NCI-H1105 treated with DMSO at 0.1 percent for 48 hours (cell line): ENCODE measurements at places on chromosomes 5 and 9.
A peak's percentile ranks its signal among the peaks of the same experiment; 100 is the strongest.

DNA sequence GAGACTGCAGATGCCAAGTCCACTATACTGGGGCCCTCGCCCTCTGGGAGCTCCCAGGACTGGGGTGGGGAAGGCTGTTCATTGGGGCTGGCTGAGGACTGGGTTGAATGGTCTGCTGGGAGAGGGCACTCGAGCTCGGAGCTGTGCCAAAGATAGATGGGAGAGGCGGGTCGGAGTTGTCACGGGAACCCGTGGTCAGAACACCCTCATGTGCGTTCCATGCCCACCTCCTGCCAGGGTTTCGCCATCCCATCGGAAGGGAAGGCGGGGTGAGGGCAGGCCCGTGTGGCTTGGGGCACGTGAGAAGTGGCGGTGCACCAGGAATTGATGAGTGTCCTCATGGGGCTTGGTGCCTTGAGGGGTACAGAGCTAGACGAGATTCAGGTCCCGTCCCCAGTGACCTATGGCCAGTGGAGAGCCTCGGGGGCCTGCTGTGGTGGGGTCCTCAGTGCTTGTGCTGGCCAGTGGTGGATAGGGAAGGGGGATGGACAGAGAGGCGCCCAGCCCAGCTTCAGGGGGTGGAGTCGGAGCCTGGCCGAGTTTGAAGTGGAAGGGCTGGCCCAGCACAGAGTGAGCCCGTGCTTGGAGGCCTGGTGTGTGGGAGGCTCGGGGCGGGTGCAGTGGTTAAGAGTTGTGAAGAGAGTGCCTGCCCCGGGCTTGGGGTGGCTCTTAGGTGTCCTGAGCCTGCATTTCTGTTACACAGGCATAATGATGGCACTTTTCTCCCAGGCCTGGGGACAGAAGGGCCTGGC is 4.3 kb downstream of the CACFD1 start:
- DNase-seq, result no peak

DNA sequence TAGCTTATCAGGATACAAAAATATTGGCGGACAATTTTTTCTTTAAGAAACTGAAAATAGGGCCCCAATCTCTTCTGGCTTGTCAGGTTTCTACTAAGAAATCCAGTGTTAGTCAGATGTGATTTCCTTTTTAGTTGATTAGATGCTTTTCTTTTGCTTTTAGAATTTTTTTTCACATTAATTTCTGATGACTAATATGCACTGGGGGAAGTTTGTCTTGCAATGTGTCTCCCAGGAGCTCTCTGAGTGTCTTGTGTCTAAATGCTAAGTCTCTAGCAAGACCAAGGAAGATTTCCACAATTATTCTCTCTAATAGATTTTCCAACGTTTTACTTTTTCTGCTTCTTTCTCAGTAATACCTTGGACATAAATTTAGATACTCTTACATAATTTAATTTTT is 559.8 kb upstream of the TYRP1 start:
- no peak for DNase-seq

- DNase-seq, result no peak
Measured at GRCh38 chr9:129626625-129627284, 792 bp downstream of the NTMT1 start.

GRCh38 chr5:80231243-80231642 is 24.6 kb downstream of the SERINC5 start:
- DNase-seq, result no peak

DNA sequence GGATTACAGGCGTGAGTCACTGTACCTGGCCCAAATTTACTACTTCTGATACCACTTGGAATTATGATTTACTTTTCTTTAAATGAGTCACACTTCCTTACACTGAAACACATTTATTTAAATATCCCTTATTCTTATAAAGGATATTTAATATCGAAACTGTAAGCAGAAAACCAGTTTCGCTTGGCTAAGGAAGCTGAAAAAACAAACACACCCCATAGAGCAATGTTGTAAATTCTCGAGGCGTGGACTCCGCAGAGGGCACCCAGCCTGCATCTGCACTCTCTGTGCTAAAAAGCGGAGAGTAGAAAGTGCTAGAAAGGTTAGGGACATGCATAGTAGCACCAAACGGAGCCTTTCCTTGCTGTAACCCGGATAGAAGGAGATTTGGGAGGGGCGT is 86.5 kb downstream of the HMCN2 start:
- no peak for DNase-seq

DNA sequence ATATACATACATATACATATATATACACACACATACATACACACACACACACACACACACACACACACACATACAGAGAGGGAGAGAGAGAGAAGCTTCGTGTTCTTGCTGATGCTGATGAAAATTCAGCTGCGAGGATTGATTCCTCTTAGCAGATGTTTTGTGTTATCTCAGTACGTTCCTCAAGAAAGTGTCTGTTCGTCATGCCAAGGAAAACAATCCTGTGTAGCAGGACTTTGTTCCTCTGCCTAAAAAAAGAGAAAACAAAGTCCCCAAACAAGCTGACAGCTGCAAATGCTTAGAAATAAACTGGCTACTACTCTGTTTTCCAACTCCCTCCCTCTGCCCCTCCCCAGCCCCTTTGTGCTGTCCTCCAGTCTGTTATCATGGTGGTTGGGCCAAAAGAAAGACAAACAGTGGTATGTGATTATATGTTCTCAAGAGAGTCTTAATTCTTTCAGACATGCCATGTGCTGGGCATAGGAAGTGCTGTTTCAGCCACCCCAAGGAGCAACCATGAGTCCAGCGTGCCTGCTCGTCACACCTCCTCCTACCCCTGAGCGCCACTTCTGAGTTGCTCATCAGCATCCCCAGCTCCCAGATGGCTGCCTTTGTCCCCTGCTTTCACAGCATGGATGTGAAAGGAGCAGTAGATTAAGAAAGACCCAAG is 71.5 kb upstream of the EQTN start:
- DNase-seq, result no peak

DNA sequence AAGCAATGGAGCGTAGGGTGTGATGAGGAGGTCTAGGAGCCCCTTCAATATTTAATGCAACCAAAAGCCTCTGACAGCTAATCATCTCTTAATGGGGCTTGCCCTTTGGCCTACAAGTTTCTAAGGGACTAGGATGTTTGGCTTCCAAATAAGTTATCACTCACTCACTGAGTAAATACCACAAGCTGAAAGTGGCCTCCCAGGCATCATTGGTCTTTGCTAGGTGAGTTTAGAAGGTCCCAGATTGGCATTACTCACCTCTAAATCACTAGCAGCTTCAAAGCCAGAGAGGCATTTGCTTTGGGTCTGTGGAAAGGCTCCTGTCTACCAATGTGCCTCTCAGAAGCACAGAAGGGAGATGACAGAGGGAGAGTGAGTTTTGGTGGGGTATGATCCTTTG is 344.2 kb downstream of the NTRK2 start:
- DNase-seq, result no peak

- no peak for DNase-seq
Measured at GRCh38 chr5:59293700-59294099, 599.8 kb downstream of the PDE4D start.

GRCh38 chr5:170219615-170220014 is 13.2 kb upstream of the C5orf58 start:
- no peak for DNase-seq

- no peak for DNase-seq
Measured at GRCh38 chr5:161630948-161631347, 54.6 kb upstream of the GABRA6 start.

DNA sequence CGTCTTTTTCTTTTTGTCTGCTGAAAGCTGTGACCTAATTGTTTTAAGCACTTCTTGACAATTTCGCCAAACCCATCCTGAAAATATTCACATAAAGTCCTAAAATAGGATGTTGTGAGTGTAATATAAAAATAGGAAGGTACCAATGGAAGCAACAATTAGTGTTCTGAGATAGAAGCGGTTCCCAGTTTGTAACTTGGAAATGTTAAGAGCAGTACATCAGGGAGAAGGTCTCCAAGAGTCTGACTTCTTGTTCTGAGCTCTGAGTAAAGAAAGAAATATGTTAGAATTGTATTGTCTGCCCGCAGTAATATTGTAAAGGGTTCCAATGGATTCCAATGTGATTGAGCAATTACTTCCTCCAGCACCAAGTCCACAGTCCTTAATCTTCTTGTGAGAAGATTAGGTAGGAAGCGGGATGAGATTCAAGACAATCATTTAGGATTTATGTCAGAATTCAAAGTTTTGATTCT is 3.9 kb downstream of the VCAN start:
- no peak for DNase-seq

- no peak for DNase-seq
Measured at GRCh38 chr5:131745703-131746102, 51.1 kb downstream of the FNIP1 start.

DNA sequence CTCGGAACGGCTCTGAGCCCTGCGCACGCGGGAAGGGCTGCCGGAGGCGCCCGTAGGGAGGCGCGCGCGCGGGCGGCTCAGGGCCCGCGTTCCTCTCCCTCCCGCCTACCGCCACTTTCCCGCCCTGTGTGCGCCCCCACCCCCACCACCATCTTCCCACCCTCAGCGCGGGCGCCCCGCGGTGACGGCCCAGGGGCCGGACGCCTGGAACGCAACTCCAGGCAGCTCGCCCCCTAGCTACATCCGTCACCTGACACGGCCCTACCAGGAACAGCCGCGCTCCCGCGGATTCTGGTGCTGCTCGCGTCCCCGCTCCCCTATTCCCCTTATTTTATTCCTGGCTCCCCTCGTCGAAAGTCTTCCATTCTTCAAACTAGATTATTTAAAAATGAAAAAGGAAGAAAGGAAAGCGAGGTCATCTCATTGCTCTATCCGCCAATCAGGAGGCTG is at the start of gene CDKN2B-AS1:
Gene CDKN2B-AS1, plus strand, starts transcription at position 236 of the 450 bp plus-strand sequence.
- DNase-seq, result peak; percentile 90

DNA sequence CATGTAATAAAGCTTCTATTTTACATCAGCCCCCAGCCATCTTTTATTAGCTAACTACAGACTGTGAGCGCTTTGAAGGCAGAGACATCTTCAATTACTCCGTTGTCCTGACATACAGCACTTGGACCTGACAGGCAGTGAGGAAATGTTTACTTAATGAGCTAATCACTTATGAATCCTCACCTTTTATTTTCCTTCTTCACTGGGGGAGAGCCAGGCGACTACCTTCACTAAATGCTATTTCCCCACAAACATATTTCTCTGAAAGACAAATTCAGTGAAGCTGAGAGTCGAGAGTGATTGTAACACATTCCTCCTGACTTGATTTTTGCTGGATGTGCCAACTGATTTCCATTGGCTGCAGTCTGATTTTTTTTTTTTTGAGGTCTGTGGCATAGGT is 192.1 kb upstream of the CLINT1 start:
- DNase-seq, result no peak

- DNase-seq, result no peak
Measured at GRCh38 chr9:131606896-131607567, 61.7 kb downstream of the PRRT1B start.

DNA sequence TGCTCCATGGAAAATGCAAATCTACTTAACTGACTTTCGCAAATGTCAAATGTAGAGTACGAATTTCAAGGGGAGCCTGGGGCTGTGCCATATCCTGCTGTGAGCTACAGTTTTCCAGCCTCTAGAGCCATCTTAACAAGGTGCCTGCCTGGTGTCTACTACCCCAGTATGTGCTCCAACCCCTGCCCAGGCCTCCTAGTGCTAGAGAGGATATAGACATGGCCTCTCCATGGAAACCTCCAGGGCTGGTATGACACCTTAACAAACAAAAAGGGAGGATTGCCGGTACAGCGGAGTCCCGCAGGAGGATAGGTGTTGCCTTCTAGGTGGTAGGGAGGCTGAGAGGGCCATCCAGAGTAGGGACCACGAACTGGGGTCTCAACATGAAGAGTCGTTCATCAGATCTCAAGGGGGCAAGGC is 13.6 kb upstream of the IL3 start:
- no peak for DNase-seq

DNA sequence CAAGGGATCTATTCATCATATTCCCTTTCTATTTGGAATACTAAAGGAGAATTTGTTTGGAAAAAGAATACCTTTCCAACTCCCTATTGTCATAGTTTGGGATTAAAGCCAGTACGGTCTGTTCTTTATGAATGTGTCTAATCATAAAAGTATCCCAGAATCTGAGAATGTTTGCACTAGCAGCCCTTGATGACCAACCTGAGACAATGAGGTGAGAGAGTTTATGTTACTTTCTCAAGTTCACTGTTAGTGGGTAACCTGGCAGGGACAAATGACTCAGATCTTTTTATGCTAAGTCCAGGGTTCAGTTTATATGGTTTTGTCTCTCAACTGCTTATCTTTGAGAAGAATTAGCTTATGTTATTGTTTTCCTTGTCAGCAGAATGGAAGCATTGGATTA is 25.3 kb upstream of the TLR4 start:
- no peak for DNase-seq

GRCh38 chr9:35669331-35670145 is 4.2 kb upstream of the CA9 start:
- DNase-seq, result no peak

DNA sequence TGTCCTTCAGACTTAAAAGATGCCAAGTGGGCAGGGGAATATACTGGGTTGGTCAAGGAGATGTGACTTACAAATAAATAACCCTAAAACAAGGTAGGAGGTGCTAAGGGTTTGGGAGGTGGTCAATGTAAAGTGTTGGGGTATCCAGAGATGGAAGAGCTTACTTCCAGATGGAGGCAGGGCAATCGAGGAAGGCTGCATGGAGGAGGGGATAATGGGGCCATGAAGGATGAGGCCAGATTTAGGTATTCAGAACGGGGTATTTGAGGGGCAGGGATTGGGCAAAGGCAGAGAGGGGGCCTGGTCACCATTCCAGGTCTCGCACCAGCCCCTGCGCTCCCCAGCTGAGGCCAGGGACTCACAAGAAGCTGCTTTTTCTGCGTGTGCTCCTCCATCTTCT is 57.9 kb upstream of the FBXW11 start:
- no peak for DNase-seq

- no peak for DNase-seq
Measured at GRCh38 chr9:86355814-86356213, 1.6 kb upstream of the TUT7 start.

GRCh38 chr9:127684576-127684975 is 22.2 kb upstream of the CFAP157 start:
- no peak for DNase-seq

DNA sequence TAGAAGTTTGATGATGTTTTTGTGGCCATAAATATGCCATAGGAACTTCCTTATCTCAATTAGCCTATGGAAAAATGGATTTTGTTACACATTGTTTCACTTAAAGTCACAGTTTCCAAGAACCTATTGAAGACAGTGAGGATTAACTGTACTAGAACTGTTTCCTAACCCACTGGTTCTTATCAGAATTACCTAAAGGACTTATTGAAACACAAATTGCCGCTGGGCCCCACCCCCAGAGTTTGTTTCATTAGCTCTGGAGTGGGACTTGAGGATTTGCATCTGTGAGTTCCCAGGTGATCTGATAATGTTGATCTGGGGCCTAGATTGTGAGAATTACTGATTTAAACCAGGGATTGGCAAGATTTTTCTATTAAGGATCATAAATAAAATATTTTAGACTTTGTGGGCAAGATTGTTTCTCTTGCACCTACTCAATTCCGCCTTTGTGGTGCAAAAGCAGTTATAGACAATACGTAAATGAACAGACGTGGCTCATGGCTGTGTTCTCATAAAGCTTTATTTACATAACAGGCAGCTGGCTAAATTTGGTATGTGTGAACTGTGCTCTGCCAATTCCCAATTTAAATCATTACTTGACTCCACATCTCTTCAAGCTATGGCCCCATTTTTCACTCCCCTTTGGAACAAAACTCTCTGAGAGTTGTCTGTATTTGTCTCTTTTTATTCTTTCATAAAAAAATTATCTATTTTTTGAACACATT is 9.3 kb downstream of the JAK2 start:
- DNase-seq, result peak; percentile 56

- DNase-seq, result peak; percentile 63
Measured at GRCh38 chr9:11128156-11128555, 515.4 kb upstream of the PTPRD start.

GRCh38 chr9:19138084-19138483 is 10.8 kb upstream of the PLIN2 start:
- DNase-seq, result no peak

- DNase-seq, result no peak
Measured at GRCh38 chr5:2387250-2387633, 364.2 kb downstream of the IRX2 start.
